GF-D8 (cell line): ENCODE measurements at places on chromosomes 3 and 15.

- DNase-seq = no peak
Observed at GRCh38 chr3:150407051-150407807, 869 bp upstream of the TSC22D2 start.

DNA sequence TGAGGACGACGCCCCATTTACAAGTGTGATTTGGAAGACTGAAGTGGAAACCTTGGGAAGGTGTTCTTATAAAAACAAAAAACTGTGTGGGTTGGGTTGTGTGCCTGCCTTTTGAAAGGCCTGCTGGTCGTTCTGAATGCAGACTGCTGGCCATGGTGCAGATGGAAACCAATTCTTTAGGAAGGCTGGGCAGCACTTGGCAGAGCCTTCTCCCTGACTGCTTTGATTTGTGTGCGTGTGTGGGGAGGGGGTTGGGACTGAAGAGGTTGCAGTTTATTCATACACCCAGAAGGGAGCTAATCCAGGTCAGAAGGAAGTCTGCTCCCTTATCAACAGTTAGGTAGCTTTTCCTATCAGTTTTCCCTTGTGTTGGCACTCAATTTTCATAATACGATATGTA, 288.7 kb downstream of the SOX2 start:
- no peak for DNase-seq

DNA sequence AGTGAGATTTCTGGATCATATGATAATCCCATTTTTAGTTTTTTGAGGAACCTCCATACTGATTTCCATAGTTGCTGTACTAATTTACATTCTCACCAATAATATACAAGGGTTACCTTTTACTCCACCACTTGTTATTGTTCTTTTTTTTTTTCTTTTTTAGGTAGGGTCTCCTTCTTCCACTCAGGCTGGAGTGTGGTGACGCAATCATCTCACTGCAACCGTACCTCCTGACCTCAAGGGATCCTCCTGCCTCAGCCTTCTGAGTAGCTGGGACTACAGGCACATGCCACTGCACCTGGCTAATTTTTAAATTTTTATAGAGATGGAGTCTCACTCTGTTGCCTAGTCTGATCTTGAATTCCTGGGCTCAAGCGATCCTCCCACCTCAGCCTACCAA, 24.4 kb upstream of the CNOT10 start:
- no peak for DNase-seq

GRCh38 chr3:192514081-192514753, 213.1 kb downstream of the FGF12 start:
- no peak for DNase-seq

DNA sequence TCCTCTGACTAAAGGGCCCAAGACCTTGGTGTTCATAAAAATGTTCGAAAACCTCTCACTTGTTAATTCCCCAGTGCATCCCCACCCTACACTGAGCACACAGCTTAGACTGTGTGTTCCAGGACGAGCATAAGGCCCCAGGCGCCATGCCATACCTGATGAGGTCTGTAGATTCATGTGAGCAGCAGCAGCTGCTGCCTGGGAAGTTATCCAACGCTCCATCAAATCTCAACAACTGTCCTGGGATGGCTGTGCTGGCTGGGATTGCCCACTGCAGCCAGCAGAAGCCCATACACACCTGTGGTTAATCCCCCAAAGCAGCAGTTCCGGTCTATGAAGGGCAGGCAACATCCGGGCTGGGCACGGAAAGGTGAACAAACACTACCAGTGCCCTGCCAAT, 391.2 kb downstream of the IL20RB start:
- DNase-seq = no peak

DNA sequence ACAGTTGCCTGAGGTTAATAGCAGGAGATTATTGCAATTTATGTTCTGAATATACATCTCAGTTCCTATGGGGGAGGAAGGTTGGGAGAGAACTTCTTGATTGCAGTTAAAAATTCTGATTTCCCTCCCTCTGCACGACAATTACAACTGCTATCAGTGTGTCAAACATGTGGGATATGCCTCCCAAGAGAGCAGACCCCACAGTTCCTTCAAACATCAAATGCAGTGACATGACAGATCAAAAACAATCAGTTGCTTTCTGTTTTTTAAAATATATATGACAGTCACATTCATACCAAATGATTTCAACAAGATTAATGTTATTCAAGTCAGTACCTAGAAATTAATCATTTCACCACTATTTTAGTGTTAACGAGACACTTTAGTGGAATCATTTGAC, 639.0 kb downstream of the EDEM1 start:
- DNase-seq = no peak

GRCh38 chr3:123750659-123751420, 133.3 kb downstream of the MYLK start:
- DNase-seq = no peak

GRCh38 chr3:114259566-114259965, 22.2 kb upstream of the ZNF80 start:
- no peak for DNase-seq

DNA sequence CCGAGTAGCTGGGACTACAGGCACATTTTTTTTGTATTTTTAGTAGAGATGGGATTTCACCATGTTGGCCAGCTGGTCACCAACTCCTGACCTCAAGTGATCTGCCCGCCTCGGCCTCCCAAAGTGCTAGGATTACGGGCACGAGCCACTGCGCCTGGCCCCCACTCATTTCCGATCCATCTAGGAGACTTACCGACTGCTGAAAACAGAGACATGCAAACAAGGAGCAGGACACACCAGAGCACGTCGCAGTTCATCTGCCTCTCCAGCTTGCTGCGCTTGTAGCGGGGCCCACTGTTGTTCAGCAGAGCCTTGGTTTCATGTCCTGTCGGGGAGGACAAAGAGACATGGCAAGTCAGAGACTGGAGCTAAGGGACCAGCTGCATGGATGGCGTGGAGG, 137.4 kb downstream of the ATP10A start:
- DNase-seq = no peak

GRCh38 chr3:48614044-48614443, 4.6 kb upstream of the UQCRC1 start:
- DNase-seq = no peak

DNA sequence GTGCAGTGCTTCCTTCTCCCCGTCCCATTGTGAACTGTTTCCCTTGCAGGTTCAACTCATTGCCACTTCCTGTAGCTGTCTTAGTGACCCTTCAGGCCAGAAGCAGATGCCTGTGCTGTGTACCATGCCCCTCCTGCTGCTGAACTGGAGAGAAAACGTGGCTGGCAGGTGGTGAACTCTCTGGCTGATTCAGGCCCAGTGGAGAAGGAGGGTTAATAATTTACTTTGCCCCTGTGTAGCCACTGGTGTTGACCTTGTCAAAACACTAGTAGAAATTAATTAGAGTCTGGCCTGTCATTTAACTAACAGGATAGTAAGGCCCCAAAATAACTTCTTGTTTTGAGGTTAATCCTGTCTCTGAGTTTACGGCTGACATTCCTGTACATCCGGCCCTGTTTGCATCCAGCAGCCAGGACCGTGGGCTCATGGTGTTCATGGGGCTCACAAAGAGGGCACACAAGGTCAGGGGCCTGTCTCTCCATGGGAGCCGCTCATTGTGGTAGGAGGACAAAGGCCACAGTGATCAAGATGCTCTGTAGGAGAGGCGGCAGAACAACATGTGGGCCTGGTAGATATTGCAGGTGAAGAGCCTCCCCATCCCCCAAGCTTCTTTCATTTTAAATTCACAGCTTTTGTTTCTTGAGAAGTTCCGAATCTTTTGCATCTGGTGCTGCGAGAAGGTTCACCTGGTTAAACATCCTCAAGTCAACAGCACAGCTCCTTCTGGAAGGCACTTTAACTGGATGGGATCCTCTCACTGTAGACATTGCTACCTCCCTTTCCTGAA, 101.6 kb downstream of the CGNL1 start:
- no peak for DNase-seq

DNA sequence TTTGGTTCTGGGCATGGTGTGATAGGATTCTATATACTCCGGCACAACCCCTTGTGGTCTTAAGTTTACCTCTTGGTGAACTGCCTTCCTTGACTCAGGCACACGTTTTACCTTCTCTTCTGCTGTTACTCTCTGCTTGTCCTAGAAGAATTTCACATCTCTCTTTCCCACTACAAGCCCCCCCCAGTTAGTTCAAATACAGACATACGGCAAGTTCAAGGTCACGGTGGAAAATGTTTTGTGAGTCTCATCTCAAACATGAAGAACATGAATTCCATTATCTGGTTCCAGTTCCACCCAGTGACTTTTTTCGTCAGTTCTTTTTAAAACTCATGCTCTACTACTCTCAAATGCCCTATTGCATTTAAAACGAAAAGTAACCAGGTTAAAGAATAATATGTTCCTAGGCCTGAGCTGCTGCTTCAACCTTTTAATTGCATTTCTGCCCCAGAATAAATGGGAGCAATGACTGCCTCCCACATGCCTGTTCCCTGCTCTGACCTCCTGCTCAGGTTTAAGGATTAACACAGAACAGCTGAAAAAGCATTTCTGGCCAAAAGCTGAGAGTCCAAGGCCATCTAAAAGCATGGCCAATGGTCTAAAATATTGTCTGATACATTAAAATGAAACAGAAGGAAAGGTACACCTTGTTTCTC, 132.8 kb downstream of the OSBPL10 start:
- no peak for DNase-seq

GRCh38 chr15:45168751-45169551, 18.8 kb downstream of the SHF start:
- DNase-seq = no peak

- no peak for DNase-seq
Observed at GRCh38 chr3:52315977-52316764, at the start of gene DNAH1. TSS of gene DNAH1 (plus strand) at chr3:52316319. CDS start at chr3:52322443, 6,124 bp downstream.

- DNase-seq = peak; percentile 41
Observed at GRCh38 chr3:17740721-17741141, 1.7 kb downstream of the TBC1D5 start.

GRCh38 chr15:28133281-28133680, 34.2 kb upstream of the OCA2 start:
- DNase-seq = no peak

- DNase-seq = no peak
Observed at GRCh38 chr3:151256749-151257148, 21.6 kb downstream of the P2RY14 start.

DNA sequence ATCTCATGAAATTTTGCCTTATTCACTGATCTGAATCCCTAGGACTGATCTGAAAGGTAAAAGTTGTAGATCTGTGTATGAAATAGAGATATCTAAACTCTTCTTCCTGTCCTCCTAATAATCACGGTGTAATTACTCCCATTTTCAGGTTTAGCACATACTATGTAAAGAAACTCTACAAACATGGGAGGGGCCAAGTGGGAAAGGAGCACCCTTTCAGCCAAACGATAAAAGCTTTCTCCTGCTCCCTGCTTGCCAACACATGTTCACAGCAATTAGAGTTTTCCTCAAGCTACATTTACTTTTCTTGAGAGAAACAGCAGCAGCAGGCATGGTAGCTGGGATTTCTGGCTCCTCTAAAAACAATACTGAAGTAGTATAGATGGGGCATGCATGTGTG, 71.6 kb downstream of the CHAC1 start:
- no peak for DNase-seq

DNA sequence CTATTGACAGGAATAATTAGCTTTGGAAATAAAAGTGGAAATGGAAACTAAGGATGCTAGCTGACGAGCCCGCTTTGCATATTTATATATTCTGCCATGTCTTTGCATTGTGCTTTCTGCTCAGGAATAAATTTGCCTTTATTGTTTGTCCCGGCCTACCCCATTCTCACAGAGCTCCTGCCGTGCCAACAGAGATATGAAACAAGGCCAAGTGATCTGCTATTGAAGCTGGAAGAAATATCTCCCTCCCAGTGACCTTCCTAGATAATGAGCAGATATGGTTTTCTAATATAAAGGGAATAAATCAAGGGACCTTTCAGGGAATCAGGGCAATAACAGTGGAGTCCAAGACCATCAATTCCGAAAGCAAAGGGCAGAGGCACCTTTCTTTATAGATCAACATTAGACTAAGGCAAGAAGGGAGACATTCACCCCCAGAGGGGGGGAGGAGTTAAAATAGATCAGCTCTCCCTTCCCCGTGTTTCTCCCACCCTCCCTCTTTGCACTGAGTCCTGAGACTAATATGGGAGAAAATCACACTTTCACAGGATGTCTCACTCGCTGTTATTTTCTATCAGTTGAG, 664.6 kb downstream of the AGBL1 start:
- DNase-seq = no peak

GRCh38 chr3:130946882-130947281, 53.0 kb downstream of the ATP2C1 start:
- no peak for DNase-seq

GRCh38 chr3:33139996-33140395, 26.2 kb downstream of the CRTAP start:
- no peak for DNase-seq

- DNase-seq = no peak
Observed at GRCh38 chr3:193842029-193842798, 249.2 kb downstream of the OPA1 start.

DNA sequence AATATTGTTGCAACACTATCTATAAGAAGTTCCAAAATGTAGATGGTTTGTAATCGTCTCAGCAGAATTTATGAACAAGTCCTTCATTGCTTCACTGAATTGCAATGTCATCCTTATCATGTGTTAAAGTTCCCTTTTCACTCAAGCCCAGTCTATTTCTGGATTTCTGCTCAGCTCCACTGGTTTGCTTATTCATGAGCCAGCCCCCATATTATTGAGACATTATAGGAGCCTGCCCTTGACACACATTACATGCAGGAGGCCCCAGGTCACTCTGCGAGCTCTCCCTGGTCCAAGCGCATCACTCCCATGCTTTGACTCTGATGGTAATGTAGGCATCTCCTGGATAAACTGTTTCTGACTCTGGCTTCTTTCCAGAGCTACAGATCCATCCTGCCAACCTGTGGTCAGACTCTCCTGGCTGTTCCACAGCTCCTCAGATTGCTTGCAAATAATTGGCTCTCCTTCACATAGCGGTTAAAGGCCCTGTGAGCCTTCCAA, 56.9 kb downstream of the ABTB1 start:
- peak; percentile 86 for DNase-seq
